ENCODE measurements at places on chromosomes 1 and 21.

DNA sequence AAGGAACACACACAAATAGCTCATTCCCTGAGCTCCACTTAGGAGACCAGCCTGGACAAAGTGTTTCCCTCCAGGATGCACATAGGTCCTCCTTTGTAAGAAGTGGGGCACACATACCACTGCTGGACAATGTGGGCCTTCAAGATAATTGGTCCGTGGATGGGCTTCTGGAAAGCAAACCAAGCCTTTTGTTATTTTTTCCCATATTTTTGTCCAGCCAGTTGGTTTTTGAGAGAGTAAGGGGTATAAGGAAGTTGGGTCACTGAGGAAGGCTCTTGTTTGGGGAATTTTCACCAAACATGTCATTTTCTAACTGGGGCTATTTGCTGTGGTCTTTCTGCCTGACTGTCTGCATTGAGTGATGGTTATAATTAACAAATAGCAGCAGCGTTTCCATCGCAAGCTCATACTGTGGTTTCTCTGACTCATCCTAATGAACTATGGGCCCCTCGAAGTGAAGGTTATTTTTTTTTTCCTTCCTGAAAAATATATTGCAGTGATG is 306.3 kb upstream of the DUSP10 start:
- DNase-seq, result peak; percentile 56

DNA sequence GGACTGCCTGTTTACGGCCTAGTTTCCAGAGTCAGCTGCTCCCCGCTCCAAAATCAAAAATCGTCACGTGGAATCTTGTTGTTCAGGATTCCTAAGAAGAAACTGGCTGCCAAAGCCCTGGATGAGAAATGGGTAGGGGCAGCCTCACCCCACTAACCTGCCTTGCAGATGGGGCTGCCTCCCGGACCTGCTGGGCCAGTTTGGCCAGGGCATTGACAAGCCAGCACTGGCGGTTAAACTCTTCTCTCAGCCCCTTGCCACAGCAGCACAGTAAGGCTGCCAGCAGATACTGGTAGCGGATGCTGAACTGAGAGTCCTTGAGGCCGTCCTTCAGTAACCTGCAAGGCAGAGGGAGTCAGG is 31.6 kb upstream of the PPP1R15B start:
- no peak for DNase-seq

- DNase-seq, result no peak
Observed at GRCh38 chr1:74791491-74791890, 58.5 kb downstream of the TYW3 start.

DNA sequence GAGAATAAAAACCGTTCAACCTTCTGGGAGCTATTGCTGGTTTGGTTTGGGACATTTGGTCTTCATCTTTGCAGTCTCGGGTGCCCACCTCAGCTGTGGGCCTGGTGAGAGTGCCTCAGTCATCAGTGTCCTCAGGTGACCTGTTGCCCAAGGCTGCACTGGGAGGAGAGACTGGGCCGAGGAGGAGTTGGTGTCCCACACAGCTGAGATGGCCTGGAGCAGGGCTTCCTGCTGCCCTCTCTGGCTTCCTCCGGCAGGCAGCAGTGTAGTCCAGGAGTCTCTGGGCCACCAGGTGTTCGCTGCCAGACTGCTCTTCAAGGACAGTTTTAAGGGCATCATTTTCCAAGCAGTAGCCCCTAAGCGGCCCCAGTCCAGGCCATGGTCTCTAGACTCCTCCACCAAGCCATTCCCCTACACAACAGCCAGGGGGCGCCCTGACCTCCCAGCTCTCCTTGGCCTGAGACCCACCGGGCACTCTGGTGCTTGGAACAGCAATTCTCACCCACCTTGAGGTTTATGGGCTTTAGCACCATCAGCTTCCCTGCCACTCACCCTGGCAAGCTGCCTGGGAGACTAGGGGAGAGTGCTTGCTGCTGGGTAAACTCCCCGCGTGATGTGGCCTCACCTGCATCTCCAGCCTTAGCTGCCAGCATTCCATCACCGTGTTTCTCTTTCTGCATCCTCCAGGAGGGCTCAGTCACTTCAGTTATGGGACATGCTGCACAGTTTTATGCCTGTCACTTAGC is 9.1 kb upstream of the SYTL1 start:
- DNase-seq, result peak; percentile 71

DNA sequence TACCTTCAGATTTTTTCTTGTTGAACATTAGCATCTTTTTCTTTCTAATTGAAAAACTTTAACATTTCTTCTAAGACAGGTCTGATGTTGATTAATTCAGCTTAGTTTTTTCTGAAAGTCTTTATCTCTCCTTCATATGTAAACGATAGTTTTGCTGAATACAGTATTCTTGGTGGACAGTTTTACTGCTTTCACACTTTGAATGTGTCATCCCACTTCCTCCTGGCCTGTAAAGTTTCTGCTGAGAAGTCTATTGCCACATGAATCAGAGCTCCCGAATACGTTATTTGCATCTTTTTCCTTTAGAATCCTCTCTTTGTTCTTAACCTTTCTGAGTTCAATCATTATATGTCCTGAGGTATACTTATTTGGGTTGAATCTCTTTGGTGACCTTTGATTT is 344.2 kb downstream of the OLFM3 start:
- no peak for DNase-seq

GRCh38 chr1:221078260-221078965 is 199.2 kb downstream of the HLX start:
- no peak for DNase-seq

- no peak for DNase-seq
Observed at GRCh38 chr21:17495680-17496079, 17.2 kb upstream of the CXADR start.

DNA sequence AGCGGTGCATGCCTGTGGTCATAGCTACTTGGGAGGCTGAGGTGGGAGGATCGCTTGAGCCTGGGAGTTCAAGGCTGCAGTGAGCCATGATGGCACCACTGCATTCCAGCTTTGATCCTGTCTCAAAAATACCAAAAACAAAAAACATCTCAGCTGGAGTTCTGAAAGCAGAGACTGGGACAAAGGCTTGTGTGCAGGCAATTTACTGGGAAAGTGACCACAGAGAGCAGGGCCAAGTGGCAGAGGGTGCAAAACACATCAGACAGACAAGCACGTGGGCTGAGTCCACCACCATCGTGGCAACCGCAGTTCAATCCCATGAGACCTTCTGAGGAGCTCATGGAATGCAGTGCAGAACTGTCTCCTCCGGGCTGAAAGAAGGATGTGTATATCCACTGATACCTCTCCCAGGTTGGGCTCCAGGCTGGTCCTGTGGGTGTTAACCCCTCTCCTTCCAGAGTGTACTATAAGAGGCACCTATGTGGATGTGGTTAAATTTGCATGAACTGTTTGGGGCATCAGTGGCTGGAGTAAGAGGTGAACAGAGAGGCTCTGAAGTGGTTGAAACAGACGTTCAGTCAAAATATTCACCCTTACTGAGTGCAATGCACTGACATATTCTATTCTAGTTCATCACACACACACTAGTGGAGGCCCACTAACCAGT is 10.8 kb downstream of the PIGP start:
- DNase-seq, result no peak

DNA sequence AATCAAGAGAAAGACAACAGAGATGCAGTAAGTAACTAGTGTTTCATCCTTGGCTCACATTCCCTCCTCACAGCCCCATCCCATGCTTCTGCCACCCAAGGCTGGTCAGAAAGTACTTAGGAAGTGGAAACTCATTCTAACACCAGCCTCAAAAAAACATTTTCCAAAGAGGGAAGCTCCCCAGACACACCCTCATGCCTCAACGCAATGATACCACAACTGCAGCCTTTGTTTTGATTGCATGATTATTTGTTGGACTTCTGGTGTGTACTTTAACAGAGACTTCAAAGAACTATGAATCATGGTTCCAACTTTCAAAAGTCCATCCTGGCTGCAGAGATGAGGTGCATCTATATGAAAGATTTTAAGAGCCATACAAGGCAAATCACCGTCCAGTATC is 45.2 kb upstream of the KCNA3 start:
- DNase-seq, result peak; percentile 37
